ENCODE measurements at places on chromosomes 7 and 10. TPM values are rescaled to one million over a fixed set of nuclear protein-coding genes. Genes with fewer than 3 reads are reported as not detected.

- no peaks in the 10 kb centered on the region for H3K4me1 ChIP-seq
- H3K36me3 ChIP-seq = no peaks in the 10 kb centered on the region
- H3K4me3 ChIP-seq = no peak overlapping the region
- no peak for DNase-seq
These were observed 135.9 kb downstream of the ITGB8 start for GRCh38 chr7:20466543-20467021.

GRCh38 chr7:133139350-133139749, 57.5 kb upstream of the CHCHD3 start:
- no peak for DNase-seq
- H3K4me1 ChIP-seq = peaks cover 9% of the 10 kb centered on the region
- peaks cover 21% of the 10 kb centered on the region for H3K27me3 ChIP-seq
- H3K4me3 ChIP-seq = no peak overlapping the region
- H3K27ac ChIP-seq = no peak overlapping the region
- no peaks in the 10 kb centered on the region for H3K36me3 ChIP-seq

- H3K27me3 ChIP-seq = peaks cover 4% of the 10 kb centered on the region
- H3K36me3 ChIP-seq = no peaks in the 10 kb centered on the region
- no peaks in the 10 kb centered on the region for H3K4me1 ChIP-seq
- H3K27ac ChIP-seq = no peak overlapping the region
- no peak for DNase-seq
These were observed 675.4 kb upstream of the FOXK1 start for GRCh38 chr7:4006687-4007086.

GRCh38 chr7:11843113-11843765, 11.2 kb upstream of the THSD7A start:
- no peak overlapping the region for H3K4me3 ChIP-seq

- no peak overlapping the region for H3K4me3 ChIP-seq
- peaks cover 35% of the 10 kb centered on the region for H3K36me3 ChIP-seq
- H3K27ac ChIP-seq = no peak overlapping the region
- peaks cover 3% of the 10 kb centered on the region for H3K4me1 ChIP-seq
These were observed 26.5 kb upstream of the TLL2 start for GRCh38 chr10:96540240-96540639.

DNA sequence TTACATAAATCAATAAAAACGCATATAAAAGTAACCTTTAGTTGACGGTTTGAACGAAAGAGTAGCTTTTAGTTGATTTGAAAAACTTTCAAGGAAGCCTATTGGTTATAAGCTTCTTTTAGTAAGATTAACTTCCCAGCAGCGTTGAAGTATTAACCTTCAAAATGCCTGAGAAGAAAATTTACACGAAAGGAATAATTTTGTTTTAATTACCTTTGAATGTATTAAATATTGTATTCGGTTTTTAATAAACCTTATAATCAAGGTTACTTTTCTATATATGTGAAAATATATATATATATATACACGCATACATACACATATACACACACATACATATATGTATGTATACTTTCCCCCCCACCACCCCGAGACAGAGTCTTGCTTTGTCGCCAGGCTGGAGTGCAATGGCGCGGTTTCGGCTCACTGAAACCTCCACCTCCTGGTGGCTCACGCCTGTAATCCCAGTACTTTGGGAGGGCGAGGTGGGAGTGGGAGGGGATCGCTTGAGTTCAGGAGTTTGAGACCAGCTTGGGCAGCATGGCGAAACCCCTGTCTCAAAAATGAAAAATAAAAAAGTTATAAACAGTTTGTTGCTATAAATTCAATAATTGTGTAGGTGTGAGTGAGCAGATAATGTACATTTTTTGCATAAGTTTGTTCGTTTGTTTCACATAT, 57.6 kb upstream of the EZH2 start:
- DNase-seq = peak; percentile 64
- H3K27ac ChIP-seq = peak overlapping the region; percentile 98
- no peaks in the 10 kb centered on the region for H3K27me3 ChIP-seq
- no peaks in the 10 kb centered on the region for H3K36me3 ChIP-seq
- peaks cover 10% of the 10 kb centered on the region for H3K4me1 ChIP-seq

- DNase-seq = no peak
These were observed 138.0 kb downstream of the FAM53B start for GRCh38 chr10:124605856-124606812.

- H3K27me3 ChIP-seq = peaks cover 4% of the 10 kb centered on the region
- no peak overlapping the region for H3K27ac ChIP-seq
- no peaks in the 10 kb centered on the region for H3K4me1 ChIP-seq
- no peaks in the 10 kb centered on the region for H3K36me3 ChIP-seq
- no peak overlapping the region for H3K4me3 ChIP-seq
- no peak for DNase-seq
These were observed 136.2 kb downstream of the ANK3 start for GRCh38 chr10:60253484-60253883.

DNA sequence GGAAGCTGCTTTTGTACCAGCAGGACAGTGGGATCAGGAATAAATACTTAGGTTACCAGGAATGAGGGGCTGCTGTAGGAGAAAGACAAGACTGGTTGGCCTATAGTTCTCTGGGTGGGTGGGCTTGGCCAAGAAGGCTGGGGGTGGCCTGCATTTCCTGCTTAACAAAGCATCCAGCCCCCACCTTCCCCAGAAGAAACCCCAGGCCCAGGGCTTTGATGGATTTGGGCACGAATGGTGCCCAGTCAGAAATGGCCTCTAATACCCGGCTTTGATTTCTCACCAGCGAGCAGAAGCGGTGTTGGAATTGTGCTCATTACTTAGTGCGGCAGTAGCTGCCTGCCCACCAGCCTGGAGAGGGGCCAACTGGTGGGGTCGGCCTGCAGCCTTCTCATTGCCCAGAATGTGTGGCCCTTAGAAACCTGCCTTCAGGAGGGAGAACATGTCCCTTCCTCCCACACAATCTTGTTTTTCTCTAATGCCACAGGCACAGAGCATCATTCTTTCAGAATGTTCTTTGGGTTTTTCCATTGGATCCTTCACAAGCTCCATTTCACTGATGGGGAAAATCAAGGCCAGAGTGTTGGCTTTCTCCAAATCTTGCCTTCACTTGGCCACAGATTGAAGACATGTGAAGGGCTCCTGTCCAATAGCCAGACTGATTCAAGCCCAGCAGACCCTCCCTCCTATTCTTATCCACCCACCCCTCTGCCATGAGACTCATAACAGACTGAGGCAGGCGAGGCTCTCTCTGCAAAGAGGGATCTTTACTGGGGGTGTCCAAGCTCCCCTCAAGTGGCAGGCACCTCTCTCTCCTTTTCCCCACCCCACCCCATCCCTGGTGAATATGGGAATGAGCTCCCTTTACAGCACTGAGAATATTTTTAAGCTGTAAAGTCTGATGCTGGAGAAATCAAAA, 2.5 kb downstream of the UNC5B start:
- no peak for DNase-seq
- H3K36me3 ChIP-seq = no peaks in the 10 kb centered on the region
- H3K27ac ChIP-seq = no peak overlapping the region
- no peak overlapping the region for H3K4me3 ChIP-seq

DNA sequence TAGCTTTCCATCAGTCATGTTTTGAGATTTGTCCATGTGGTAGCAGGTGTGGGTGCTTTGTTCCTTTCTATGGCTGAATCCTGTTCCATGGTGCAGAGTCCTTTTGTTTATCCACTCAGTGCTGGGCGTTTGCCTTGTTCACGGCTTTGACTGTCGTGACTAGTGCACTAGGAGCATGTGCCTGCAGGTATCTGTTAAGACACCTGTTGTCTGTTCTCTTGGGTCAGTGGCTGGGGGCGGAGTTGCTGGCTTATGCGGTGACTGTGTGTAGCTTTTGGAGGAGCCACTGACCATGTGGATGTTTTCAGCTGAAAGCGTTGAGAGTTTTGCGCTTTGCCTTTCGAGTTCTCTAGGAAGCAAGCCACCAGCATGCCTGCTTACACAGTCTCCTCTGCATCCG, 573.1 kb upstream of the FOXK1 start:
- H3K27ac ChIP-seq = no peak overlapping the region
- no peaks in the 10 kb centered on the region for H3K36me3 ChIP-seq
- H3K27me3 ChIP-seq = no peaks in the 10 kb centered on the region

Gene STEAP1
- total RNA-seq = not detected
